ENCODE measurements at places on chromosomes 3 and 15.
A peak's percentile ranks its signal among the peaks of the same experiment; 100 is the strongest.

- H3K36me3 ChIP-seq, result peaks cover 92% of the 10 kb centered on the region
- no peak overlapping the region for H3K4me3 ChIP-seq
- H3K27ac ChIP-seq, result peak overlapping the region; percentile 72
- no peak for DNase-seq
- H3K4me1 ChIP-seq, result peaks cover 16% of the 10 kb centered on the region
- H3K27me3 ChIP-seq, result no peaks in the 10 kb centered on the region
Observed at GRCh38 chr3:56747150-56747549, 54.6 kb downstream of the ARHGEF3 start.

- no peak overlapping the region for H3K27ac ChIP-seq
- DNase-seq, result no peak
- no peak overlapping the region for H3K4me3 ChIP-seq
- no peaks in the 10 kb centered on the region for H3K4me1 ChIP-seq
- no peaks in the 10 kb centered on the region for H3K36me3 ChIP-seq
- H3K27me3 ChIP-seq, result peaks cover 49% of the 10 kb centered on the region
Observed at GRCh38 chr15:100686021-100686724, 83.8 kb downstream of the ASB7 start.

- no peak overlapping the region for H3K27ac ChIP-seq
- no peak for DNase-seq
- peaks cover 28% of the 10 kb centered on the region for H3K27me3 ChIP-seq
- H3K4me1 ChIP-seq, result no peaks in the 10 kb centered on the region
- no peaks in the 10 kb centered on the region for H3K36me3 ChIP-seq
Observed at GRCh38 chr15:34122771-34123183, 20.9 kb downstream of the PGBD4 start.

- peaks cover 3% of the 10 kb centered on the region for H3K36me3 ChIP-seq
- peaks cover 74% of the 10 kb centered on the region for H3K27me3 ChIP-seq
- DNase-seq, result no peak
- H3K4me1 ChIP-seq, result no peaks in the 10 kb centered on the region
- H3K27ac ChIP-seq, result no peak overlapping the region
- no peak overlapping the region for H3K4me3 ChIP-seq
Observed at GRCh38 chr15:100762289-100762688, 117.3 kb upstream of the ALDH1A3 start.

DNA sequence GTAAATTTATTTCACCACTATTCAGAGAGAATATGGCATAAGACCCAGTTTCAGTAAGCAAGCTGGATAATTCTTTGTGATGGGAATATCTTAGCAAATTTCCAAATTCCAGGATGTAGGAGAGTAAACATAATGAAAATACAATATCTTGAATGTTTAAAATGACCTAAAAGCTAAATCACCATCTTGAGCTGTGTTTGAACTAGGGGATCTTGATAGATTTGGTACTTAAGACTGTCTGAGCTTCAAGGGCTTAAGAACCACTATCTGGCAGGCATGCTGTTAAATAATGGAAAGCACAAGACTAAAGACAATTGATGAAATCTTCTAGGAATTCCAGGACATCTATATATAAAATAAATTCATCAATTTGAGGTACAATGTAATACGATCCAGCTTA is 217.7 kb downstream of the ATP8B4 start:
- no peak for DNase-seq
- no peak overlapping the region for H3K27ac ChIP-seq
- H3K4me3 ChIP-seq, result no peak overlapping the region
- no peaks in the 10 kb centered on the region for H3K36me3 ChIP-seq
- H3K4me1 ChIP-seq, result no peaks in the 10 kb centered on the region
- H3K27me3 ChIP-seq, result peaks cover 3% of the 10 kb centered on the region

- H3K27me3 ChIP-seq, result peaks cover 6% of the 10 kb centered on the region
- no peak for DNase-seq
- peaks cover 3% of the 10 kb centered on the region for H3K4me1 ChIP-seq
Observed at GRCh38 chr3:126528800-126529541, 5.0 kb downstream of the CHST13 start.

DNA sequence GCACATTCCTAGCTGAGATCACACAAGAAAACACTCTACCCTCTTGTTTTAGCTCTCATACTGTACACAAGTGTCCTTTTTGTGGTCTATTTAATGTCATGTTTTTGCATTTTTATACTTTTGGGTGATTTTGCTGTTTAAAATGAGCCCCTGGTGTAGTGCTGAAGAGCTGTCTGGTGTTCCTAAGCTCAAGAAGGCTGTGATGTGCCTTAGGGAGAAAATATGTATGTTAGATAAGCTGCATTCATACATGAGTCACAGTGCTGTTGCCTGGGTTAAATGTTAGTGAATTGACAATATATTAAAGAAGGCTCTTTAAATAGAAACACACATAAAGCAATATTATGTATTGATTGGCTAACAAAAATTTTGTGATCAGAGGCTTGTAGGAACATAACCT is 387.4 kb upstream of the C2CD4B start:
- no peaks in the 10 kb centered on the region for H3K36me3 ChIP-seq
- H3K27me3 ChIP-seq, result peaks cover 27% of the 10 kb centered on the region
- H3K4me1 ChIP-seq, result no peaks in the 10 kb centered on the region
- no peak for DNase-seq

DNA sequence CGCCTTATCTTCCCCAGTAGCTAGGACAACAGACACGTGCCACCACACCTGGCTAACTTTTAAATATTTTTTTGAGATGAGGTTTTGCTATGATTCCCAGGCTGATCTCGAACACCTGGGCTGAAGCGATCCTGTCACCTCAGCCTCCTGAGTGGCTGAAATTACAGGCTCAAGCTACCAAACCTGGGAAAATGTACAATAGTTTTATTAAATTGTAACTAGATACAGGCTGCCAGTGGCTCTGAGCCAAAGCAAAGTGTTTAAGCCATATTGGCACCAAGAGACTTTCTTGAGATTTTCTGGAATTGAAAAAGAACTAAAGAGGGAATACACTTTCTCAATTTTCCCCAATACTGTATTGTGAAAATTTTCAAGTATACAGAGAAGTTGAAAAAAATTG is 204.3 kb downstream of the SUCLG2 start:
- H3K27ac ChIP-seq, result no peak overlapping the region
- peaks cover 3% of the 10 kb centered on the region for H3K36me3 ChIP-seq
- no peaks in the 10 kb centered on the region for H3K27me3 ChIP-seq
- no peaks in the 10 kb centered on the region for H3K4me1 ChIP-seq

GRCh38 chr3:54173371-54173770 is 51.0 kb downstream of the CACNA2D3 start:
- no peaks in the 10 kb centered on the region for H3K27me3 ChIP-seq
- H3K36me3 ChIP-seq, result no peaks in the 10 kb centered on the region
- H3K4me3 ChIP-seq, result no peak overlapping the region

GRCh38 chr3:27960133-27960532 is 238.0 kb upstream of the EOMES start:
- H3K27me3 ChIP-seq, result no peaks in the 10 kb centered on the region
- peaks cover 1% of the 10 kb centered on the region for H3K4me1 ChIP-seq
- no peak for DNase-seq
- H3K4me3 ChIP-seq, result no peak overlapping the region
- no peak overlapping the region for H3K27ac ChIP-seq
- H3K36me3 ChIP-seq, result no peaks in the 10 kb centered on the region

DNA sequence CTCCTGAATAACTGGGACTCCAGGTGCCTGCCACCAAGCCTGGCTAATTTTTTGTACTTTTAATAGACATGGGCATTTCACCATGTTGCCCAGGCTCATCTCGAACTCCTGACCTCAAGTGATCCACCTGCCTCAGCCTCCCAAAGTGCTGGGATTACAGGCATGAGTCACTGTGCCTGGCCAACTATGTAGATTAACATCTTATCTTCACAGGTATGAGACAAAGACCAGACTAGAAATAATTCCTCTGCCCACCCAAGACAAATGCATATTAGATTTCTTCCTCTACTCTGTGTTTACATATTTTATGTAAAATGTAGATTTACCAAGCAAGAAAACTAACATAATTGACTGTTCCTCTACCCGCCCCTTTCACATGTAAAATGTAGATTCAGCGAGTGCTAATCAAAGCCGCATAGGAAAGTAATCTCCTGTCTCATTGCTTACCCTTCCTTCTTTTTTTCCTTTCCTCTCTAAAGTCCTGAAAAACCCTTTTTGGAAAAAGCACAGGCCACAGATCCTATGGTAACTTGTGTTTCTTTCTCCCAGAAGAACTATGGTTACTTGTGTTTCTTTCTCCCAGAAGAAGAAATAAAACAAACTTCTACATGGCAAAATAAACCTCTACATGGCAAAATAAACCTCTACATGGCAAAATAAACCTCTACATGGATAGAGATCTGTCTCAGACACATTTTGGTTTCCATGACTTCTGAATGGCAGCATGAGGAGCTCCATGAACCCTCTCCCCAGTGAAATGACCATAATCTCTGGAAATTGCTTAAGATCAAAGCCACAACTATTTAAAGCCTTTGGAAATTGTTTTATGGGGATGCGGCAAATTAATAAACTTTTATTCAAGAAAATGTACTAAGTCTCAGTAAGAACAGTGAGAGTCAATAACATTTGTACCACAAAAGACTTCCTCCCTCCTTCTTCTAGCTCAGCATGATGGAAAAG is 9.1 kb upstream of the ABHD2 start:
- H3K27me3 ChIP-seq, result no peaks in the 10 kb centered on the region
- peaks cover under 1% of the 10 kb centered on the region for H3K36me3 ChIP-seq
- H3K4me3 ChIP-seq, result no peak overlapping the region
- DNase-seq, result no peak
- no peak overlapping the region for H3K27ac ChIP-seq

DNA sequence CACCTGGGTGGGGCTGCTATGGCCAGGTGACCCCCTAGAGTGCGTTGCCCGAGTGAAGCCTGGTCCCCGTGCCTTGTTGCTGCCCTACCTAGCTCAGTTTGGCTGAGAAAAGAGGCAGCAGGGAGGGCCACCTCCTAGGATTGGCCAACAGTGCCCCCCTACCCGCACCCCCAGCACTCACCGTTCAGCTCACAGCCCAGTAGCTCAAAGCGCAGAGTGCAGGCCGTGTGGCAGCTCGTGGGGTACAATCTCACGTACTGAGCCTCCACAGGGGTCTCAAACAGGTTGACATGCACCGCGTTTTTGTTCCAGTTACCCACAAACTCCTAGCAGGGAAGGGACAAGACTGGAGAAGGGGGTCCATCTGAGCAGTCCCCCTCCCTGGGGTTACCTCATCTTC is 7.6 kb downstream of the MFGE8 start:
- H3K27me3 ChIP-seq, result no peaks in the 10 kb centered on the region
- no peak overlapping the region for H3K4me3 ChIP-seq
- H3K4me1 ChIP-seq, result peaks cover 20% of the 10 kb centered on the region
- H3K36me3 ChIP-seq, result peaks cover 7% of the 10 kb centered on the region
- DNase-seq, result no peak

DNA sequence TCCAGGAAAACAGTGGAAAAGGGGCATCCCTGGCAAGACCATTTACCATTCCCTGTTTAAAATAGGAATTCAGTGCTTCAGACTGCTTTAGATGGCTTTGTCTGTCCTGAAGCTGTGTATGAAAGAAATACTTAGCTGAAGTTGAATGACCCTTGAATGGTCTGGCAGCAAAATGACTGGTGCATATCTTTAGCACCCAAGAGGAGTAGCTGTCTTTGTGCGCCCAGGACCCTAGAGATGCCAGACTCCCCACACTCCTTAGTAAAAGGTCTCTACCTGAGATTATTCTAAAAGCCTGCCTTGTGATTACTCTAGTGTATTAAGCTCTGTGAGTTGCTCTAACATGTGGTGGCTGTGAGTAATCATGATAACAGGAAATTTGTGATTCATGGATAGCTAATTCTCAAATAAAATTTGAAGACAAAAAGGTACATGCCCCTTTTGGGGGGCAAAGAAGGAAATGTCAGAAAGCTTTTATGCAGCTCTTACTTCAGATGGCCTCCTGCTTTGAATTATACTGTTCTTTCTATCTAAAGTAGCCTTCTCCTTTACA is 3.2 kb downstream of the MAPKBP1 start:
- H3K27ac ChIP-seq, result no peak overlapping the region
- H3K4me1 ChIP-seq, result peaks cover 77% of the 10 kb centered on the region
- H3K36me3 ChIP-seq, result peaks cover 16% of the 10 kb centered on the region
- DNase-seq, result no peak
- H3K27me3 ChIP-seq, result no peaks in the 10 kb centered on the region
- H3K4me3 ChIP-seq, result no peak overlapping the region

GRCh38 chr3:140768941-140769340 is 91.1 kb downstream of the TRIM42 start:
- no peaks in the 10 kb centered on the region for H3K36me3 ChIP-seq
- no peak for DNase-seq
- no peak overlapping the region for H3K27ac ChIP-seq
- no peaks in the 10 kb centered on the region for H3K4me1 ChIP-seq
- no peaks in the 10 kb centered on the region for H3K27me3 ChIP-seq
- H3K4me3 ChIP-seq, result no peak overlapping the region

GRCh38 chr15:66004618-66005262 is 135.4 kb downstream of the RAB11A start:
- H3K4me1 ChIP-seq, result no peaks in the 10 kb centered on the region
- DNase-seq, result no peak
- H3K27ac ChIP-seq, result no peak overlapping the region
- peaks cover 3% of the 10 kb centered on the region for H3K36me3 ChIP-seq
- no peak overlapping the region for H3K4me3 ChIP-seq
- peaks cover 43% of the 10 kb centered on the region for H3K27me3 ChIP-seq

GRCh38 chr3:82020282-82020681 is 258.8 kb upstream of the GBE1 start:
- no peak overlapping the region for H3K4me3 ChIP-seq
- no peak for DNase-seq
- no peaks in the 10 kb centered on the region for H3K4me1 ChIP-seq
- no peak overlapping the region for H3K27ac ChIP-seq

- no peaks in the 10 kb centered on the region for H3K4me1 ChIP-seq
- no peak overlapping the region for H3K27ac ChIP-seq
- no peak overlapping the region for H3K4me3 ChIP-seq
- no peaks in the 10 kb centered on the region for H3K36me3 ChIP-seq
- no peak for DNase-seq
Observed at GRCh38 chr3:145936971-145937370, 224.0 kb downstream of the PLOD2 start.

DNA sequence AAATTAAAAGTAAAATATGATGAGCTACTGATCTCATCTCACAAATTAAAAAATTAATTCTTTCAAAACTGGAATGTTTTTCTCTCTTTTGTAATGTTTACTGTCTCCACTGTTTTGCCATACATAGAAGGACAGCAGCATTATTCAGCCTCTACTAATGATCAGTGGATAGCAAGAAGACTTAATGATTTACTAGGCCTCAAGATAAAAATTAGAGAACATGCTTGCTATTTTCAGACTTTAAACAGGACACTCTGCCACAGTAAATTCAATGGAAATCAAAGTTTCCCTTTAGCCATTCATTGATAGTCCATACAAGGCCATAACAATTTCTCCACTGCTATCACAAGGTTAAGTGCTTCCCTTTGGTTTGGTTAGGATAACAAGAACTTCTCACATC is 129.4 kb downstream of the TMCC1 start:
- H3K27ac ChIP-seq, result peak overlapping the region; percentile 47
- peaks cover 5% of the 10 kb centered on the region for H3K4me1 ChIP-seq
- no peak for DNase-seq
- no peak overlapping the region for H3K4me3 ChIP-seq
